ENCODE measurements at places on chromosomes 7 and 10. TPM values are rescaled to one million over a fixed set of nuclear protein-coding genes. Genes with fewer than 3 reads are reported as not detected.

Gene LMBR1
- 54.3 TPM for total RNA-seq

Gene KCNIP2
- 3.4 TPM for total RNA-seq

Gene LGI1
- not detected for total RNA-seq

Gene MBL2
- total RNA-seq: not detected

Gene HOXA4
- not detected for total RNA-seq
